ENCODE measurements at places on chromosomes 4 and X.

- no peak for DNase-seq
Observed at GRCh38 chrX:140509468-140510305, 4.8 kb upstream of the SOX3 start.

- no peak for DNase-seq
Observed at GRCh38 chr4:159278399-159278798, 175.5 kb downstream of the RAPGEF2 start.

DNA sequence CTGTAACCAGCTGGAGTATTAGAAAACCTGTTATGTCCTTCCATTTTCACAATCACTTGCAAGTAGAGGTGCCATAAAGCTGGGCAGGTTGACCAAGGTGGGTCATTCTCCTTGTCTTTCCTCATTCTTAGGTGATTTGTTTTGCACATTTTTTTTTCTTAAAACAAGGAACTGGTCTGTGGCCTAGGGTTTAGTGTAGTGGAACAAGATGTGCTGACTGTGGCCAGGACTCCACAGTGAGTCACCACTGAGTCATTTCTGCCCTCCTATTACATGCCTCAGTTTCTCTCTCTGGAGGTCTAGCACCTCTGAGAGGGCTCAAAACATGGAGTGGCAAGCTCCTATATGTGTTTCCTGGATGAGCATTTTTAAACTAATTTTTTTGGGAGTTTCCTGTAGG is 355.9 kb downstream of the GPM6A start:
- no peak for DNase-seq

GRCh38 chr4:165972747-165973146 is 99.7 kb downstream of the TLL1 start:
- no peak for DNase-seq

DNA sequence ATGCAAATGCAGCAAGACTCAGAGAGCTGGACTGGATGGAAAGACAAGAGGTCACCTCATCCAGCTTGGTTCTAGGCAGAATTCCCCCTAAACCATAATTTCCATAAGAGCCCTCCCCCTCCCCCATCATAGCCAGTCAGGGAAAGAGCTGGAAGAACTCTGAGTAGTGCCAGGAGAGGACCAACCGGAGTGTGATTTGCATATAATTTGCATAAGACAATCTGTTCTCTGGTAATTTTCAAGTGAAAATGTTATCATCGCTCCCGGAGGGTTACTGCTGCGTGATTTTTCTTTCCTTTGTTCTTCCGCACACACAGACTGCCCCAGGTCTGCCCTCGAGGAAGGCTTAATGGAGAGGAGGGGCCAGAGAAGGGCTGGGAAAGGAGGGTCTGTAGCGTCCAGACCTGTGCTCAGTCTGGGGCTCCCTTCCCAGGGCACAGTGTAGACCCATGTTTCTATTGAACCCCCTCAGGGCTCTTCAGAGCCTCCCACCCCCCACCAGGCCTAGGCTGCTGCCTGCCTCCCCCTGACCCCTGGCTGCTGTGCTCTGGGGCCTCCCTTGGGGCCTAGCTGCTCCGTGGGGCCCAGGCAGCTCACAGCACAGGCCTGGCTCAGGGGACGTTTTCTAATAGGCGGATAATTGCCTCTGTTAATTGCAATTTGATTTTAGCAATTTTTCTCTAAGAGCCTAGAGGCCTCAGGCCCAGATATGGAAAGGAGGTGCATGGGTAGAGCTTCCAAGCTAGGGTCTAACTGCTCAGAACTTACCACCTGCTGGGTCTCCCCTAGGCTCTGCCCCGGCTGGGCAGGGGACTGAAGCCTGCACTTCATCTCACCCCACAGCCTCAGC is 90.4 kb upstream of the PJA1 start:
- no peak for DNase-seq

DNA sequence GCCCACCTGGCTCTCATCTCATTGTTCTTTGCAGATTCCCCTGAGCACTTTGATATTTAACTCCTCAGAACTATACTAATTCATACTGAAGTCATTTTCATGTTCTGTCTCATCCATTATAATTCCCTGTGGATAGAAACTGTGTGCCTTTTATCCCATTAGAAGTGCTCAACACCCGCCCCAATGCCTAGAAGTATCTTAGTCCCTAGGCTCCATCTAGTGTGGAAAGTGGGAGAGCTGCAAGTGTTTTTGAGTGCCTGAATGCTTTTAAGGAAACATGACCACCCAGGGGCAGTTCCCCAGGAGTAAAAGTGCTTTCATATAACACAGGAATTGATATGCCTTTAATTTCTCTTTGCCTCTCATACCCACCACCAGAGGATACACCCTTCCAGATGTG is 117.0 kb downstream of the CHRDL1 start:
- no peak for DNase-seq

GRCh38 chrX:68511255-68511654 is 12.4 kb downstream of the YIPF6 start:
- no peak for DNase-seq

- DNase-seq = no peak
Observed at GRCh38 chr4:174867903-174868302, 38.9 kb upstream of the GLRA3 start.

DNA sequence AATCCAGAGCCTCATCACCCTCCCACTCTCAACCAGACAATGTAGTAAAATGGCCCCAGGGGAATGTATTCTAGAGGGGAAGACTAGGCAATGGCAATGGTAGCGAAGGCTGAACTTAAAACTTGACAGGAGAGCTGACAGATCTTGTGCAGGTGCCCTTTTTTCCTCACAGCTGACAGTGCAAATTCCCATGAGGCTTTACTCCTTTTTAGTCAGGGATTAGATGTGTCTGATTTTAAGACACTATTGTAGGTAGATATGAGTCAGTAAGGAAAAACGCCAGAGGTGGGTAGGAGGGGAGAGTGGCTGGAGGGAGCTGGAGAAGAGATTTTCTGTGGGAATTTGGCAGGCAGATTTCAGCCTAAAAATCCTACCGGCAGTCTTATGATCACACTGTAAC is 10.7 kb downstream of the CAPN6 start:
- DNase-seq = no peak

DNA sequence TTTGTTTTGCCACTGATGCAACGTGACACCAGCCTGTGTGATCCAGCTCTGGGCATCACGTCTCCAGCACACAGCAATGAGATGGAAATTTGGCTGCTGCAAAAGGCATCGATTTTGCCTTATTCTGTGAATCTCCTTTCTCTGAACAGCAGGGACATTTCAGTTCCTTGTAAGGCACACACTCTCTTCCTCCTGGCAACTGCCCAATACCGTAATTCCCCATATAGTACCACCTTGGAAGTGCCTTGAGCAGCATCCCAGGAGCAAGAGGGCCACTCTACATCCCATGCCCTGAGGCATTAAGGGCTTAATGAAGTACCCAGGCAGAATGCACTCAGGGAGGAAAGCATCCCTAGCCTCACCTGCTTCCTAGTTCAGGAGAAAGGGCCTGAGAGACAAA is 10.5 kb upstream of the MAMLD1 start:
- DNase-seq = no peak

DNA sequence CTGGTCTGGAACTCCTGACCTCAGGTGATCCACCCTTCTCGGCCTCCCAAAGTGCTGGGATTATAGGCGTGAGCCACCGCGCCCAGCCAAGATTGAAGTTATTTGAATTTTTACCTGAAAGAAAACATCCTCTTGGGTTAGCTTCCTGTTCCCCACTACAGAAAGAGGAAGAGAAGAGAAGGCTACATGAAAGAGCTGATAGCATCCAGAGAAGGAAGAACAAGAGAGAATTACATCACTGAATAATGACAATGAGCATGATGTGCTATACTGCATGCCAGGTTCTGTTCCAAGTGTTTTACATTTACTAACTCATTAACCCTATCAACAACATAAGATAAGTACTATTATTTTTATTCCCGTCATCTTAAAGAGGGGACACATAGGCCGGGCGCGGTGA is 11.5 kb upstream of the TBC1D1 start:
- no peak for DNase-seq

GRCh38 chrX:65783746-65784145 is 116.3 kb downstream of the MSN start:
- DNase-seq = no peak

DNA sequence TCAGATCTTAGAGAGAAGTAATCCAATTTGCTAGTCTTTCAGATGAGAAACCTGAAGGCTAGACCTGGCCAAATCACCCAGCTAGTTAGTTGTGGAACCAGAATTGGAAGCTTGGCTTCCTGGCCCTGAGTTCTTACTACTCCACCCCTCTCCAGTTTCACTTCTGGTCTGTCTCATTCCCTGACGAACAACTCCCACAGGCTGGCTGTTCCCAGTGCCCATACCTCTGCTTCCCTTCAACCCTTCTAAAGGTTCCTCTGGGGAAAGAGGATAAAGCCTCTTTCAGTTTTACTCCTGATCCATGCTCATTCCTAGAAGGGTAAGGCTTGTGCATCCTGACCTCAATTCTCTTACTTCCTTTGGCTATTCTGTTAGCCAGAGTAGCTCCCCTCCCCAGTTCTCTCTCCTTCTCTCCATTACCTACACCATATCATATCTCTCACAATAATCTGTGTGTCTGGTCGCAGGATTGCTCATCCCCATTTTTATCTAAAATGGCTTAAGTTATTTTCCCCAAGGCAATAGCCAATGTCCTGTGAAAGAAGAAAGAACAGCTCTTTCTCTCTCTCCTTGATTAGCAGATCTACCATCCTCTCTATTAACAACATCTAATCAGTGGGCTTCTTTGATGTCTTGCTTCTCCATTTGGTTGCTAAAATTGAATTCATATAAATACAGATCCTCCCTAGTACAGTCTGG is 155.0 kb upstream of the MAOA start:
- DNase-seq = no peak

- no peak for DNase-seq
Observed at GRCh38 chr4:139915037-139915436, 238.9 kb downstream of the MAML3 start.

DNA sequence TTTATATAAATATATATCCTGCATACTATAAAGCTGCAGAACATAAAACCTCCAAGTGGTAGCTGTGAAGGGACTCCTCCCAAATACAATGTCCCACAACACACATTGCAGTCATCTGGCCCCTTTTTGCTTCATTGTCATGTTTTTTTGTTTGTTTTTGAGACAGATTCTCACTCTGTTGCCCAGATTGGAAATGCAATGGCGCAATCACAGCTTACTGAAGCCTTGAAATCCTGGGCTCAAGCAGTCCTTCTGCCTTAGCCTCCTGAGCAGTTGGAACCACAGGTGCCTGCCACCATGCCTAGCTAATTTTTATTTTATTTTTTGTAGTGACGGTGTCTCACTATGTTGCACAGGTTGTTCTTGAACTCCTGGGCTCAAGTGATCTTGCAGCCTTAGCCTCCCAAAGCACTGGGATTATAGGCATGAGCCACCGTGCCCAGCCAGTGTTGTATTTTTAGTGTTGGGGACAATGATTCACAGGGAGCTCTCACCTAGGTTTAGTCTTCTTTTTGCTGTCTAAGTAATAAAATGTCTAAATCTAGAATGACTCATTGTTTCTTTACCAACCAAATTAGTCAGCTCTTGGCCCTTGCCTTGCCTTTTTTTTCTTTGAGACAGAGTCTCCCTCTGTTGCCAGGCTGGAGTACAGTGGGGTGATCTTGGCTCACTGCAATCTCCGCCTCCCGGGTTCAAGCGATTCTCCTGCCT is 24.0 kb upstream of the XIAP start:
- DNase-seq = no peak

DNA sequence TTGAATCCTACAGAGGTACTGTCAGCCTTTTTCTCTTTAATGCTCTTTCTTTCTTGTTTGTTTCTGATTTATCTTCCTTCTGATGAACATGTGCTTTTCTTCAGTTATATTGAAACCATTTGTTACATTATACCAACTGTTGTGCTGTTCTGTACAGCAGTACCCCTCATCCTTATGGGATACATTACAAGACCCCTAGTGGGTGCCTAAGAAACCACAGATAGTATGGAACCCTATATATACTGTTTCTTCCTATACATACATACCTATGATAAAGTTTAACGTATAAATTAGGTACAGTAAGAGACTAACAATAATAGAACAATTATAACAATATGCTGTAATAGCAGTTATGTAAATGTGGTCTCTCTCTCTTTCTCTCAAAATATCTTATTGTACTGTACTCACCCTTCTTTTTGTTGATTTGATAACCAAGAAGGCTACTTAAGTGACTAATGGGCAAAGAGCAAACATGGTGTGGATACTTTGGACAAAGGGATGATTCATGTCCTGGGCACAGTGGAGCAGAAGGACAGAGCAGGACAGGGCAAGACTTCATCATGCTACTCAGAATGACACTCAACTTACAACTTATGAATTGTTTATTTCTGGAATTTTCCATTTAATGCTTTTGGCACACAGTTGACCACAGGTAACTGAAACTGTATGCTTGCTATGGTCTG is 10.7 kb upstream of the YIPF7 start:
- DNase-seq = no peak

- DNase-seq = no peak
Observed at GRCh38 chr4:17884063-17884462, 73.3 kb downstream of the NCAPG start.

- no peak for DNase-seq
Observed at GRCh38 chr4:8697826-8698225, 105.3 kb downstream of the CPZ start.

DNA sequence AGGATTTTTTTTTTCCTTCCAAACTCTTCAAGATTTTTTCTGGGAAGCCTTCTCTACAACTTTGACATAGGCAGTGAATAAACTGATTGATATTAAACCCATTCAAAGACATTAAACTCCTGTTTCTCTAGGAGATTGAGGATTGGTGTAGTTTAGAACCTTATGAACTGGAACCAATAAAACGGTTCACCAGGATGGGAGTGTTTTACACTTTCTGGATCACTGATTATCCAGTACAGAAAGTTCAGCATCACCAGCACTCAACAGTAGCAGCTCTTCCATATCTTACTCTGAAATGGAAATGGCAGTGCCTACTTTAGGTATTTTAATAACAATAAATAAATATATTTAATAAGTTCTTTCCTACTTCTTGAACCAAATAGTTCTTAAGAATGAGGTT is 76.7 kb downstream of the BMPR1B start:
- DNase-seq = no peak

- no peak for DNase-seq
Observed at GRCh38 chr4:92862509-92862908, 558.7 kb downstream of the GRID2 start.

GRCh38 chr4:141686879-141687278 is 50.5 kb downstream of the IL15 start:
- DNase-seq = no peak

- no peak for DNase-seq
Observed at GRCh38 chr4:140666889-140667614, 89.1 kb downstream of the TBC1D9 start.
